NCI-H1436 treated with DMSO at 0.1 percent for 48 hours (cell line): ENCODE measurements at places on chromosomes 5 and 9.

GRCh38 chr9:24817756-24818155, 272.1 kb upstream of the IZUMO3 start:
- no peak for DNase-seq

DNA sequence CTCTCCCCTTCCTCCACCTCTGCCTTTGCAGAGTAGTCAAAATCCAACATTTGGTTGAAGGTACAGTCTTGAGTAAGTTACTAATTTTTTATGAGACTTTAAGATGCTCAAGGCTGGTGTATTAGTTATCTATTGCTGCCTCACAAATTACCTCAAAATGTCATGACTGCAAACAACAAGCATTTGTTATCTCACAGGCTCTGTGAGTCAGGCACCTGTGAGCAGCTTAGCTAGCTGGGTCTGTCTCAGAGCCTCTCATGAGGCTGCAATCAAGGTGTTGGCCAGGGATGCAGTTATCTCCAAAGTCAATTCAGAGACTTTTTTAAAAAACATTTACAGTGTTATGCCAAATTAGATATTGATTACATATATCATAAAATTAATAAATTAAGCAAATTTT, 371.3 kb upstream of the RGMB start:
- DNase-seq = no peak

GRCh38 chr5:56183506-56183905, 49.6 kb downstream of the ANKRD55 start:
- DNase-seq = no peak

DNA sequence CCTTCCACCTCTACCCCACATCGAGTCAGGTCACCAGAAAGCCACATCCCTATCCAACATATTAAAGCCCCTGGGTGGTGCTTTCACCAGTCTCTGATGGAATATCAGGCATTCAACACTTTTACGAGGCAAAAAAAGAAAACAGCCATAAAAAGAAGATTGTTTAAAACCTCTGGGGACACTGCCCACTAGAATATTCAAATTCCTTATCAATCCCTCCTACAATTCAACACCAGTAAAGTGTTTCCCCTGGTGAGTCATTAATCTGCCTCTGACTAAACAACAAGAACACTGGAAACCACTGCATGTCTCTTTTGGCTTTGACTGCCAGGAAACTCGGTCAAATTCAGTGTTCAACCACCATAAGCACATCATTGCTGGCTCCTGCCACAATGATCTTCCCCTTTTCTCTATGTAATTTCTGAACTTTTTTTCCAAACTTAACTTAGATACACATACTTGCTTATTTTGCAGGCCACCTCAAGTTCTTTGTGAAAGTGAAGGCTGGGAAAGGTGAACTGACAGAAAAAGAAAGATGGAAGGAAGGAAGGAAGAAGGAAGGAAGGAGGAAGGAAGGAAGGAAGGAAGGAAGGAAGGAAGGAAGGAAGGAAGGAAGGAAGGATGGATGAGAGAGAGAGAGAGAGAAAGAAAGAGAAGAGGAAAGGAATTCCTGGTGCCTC, 105.3 kb downstream of the PAX5 start:
- no peak for DNase-seq

DNA sequence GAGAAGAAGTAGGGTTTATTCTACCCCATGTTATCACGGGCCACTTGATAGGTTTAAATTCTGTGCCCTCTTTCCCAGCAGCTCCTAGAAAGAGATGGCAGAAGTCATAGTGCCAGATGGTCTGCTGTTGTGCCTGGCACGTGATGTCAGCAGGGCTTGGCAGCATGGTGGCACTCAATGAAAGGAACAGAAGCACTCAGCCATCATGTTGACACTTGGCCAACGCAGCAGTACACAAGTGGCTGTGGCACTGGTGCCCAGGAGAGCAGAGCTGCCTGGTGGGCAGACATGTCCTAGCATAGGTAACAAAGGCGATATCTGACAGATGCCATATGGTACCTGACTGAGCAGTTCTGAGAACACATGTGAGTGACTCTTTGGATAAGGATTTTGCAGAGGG, 796.4 kb upstream of the ACO1 start:
- no peak for DNase-seq

- no peak for DNase-seq
Measured at GRCh38 chr5:67413721-67414120, 217.1 kb upstream of the CD180 start.

GRCh38 chr5:158899211-158899610, 200.5 kb downstream of the EBF1 start:
- no peak for DNase-seq
